Fibroblast of upper back skin (primary cell): ENCODE measurements at places on chromosomes 7 and 10.

DNA sequence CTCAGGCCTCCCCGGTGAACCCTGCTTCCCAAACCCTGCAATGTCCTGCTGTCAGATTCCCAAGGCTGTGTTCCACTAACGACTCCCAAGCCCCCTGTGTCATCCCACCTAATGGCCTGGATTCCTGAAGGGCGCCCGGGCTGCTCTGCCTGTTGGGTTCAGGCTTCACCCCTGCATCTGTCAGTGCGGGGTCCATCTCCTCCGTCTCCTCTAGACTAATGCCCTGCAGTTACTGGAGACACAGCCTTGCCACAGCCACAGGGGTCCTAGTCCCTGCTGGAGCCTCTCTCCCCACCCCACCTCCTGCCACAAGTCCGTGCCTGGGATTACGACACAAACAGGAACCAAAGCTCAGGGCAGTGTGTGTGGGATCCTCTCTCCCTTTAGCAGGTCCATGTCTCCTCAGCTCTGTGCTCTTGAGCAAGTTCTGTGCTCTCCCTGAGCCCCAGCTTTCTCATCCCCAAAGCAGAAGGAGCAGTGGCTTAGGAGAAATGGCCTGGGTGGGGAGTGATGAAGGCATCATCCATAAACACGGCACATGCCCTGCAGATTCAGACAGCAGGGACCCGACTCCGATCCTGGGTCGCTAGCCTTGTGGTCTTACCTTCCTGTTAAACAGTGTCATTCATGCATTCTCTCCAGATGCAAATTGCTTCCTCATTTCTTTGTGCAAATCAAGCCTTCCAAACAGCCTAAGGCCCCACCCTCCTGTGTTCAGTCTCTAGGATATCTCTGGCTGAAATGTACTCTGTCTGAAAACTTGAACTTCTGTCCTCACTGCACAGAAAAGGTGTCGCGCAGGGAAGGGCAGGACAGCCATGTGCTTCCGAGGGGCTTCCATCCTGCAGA is 8.2 kb upstream of the RBP3 start:
- DNase-seq: no peak

- no peak for DNase-seq
Measured at GRCh38 chr10:80996615-80997193, 459.0 kb downstream of the SH2D4B start.

DNA sequence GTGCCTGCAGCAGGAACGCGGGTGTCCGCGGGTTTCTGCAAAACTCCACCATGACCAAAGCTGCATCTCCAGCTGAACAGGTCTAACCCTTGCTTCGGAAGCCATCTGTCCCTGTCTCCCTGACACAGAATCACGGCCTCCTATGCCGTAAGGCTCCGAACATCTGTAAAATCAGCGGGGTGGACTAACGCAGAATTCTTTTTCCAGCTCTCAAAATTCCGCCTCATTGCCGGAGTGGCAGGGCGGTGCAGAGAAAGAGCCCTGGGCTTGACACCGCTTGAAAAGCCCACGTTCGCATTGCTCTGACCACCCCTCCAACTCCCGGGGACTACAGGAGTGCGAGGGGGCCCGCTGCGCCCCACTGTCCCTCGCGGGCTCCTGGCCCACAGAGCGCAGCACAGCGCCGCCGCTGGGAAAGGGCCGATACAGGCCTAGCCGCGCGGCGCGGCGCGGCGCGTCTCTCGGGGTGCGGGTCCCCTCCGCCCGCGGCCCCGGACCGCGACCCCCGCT is 409 bp downstream of the DNMBP start:
- DNase-seq: peak; percentile 46

DNA sequence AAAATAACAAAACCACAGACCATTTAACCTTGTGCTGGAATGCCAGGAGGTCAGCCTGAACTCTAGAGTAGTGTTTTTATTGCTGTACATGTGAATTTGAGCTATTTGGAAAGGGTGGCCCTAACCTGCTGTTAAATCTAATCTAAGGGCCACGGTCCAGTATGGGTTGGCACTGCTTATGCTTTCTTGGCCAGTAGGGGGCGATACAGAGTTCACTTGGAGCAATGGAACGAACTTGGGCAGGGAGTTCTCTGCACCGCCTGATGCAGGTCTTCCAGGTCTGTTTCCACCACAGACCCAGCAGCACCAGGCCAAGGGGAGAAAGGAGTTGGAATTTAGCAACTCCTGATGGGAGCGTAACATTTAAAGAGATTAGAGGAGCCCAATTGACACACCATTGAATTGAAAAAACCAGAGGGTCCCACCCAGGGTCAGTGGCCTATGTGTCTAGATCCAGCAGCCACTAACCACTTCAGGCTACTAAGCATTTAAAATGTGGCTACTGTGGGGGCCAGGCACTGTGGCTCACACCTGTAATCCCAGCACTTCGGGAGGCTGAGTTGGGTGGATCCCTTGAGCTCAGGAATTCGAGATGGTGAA is 75.7 kb upstream of the EFCAB10 start:
- DNase-seq: no peak

DNA sequence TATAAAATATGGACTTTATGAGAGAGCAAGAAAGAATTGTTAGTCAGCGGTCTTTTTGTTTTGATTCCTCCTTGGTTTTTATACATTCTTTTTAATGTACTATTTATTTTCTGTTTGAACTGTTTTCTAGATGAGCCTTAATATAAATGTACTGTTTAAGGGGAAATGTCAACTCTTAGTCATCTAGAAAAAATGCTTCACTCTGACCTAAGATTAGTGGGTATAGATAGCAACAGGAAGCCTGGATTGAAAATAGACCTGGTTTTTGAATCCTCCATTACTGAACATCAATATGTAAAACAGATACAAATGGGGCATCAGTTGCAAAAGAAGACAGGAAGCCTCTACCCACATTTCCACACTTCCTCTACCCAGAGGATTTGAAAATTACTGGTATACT is 87.8 kb downstream of the CHRM2 start:
- peak; percentile 69 for DNase-seq

DNA sequence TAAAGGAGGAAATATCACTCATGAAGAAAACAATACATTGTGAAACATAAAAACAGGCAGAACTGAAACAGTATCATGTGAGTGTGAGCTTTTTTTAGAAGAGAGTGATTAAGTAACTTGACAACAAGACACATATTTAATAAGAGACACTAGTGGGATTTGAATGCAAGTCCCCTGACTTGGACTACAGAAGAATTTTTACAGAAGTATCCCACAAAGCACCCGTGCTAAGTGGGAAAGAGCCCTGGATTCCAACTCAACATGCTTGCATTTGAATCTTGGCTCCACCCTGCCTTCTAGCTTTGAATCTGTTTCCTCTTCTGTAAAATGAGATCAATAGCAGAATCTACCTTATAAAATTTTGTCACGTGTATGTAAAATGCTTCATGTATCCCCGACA is 166.2 kb downstream of the ZNF365 start:
- DNase-seq: no peak

GRCh38 chr10:80513106-80513505 is 24.6 kb upstream of the SH2D4B start:
- DNase-seq: no peak

DNA sequence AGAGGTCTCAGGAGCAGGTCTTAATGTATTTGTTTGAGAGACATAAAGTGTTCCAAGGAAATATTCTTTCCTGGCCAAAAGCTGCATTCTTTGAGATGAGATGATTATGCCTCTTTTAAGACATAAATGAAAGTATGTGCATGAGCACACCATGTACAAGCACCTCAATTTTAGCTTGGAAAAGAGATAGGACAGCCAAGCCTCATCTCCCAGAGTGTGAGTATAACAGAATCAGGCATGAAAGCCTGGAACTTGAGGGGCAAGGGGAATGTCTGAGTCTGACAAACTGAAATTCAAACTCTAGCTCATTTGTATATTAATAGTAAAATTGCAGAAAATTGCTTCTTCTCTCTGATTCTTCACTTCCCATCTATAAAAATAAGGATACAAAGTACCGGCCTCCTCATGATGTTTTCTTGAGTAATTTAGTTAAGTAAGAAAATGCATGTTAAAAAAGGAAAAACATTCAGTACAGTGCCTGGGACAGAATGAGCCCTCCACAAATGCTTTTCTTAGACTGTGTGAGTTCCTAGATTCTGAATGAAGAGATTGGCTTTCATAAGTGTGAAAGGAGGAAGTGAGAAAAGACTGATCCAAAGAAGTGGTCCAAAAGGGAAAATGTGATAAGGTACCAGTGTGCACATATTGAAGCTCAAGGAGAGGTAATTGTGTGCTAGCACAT is 1260.9 kb upstream of the SORCS1 start:
- DNase-seq: peak; percentile 13

DNA sequence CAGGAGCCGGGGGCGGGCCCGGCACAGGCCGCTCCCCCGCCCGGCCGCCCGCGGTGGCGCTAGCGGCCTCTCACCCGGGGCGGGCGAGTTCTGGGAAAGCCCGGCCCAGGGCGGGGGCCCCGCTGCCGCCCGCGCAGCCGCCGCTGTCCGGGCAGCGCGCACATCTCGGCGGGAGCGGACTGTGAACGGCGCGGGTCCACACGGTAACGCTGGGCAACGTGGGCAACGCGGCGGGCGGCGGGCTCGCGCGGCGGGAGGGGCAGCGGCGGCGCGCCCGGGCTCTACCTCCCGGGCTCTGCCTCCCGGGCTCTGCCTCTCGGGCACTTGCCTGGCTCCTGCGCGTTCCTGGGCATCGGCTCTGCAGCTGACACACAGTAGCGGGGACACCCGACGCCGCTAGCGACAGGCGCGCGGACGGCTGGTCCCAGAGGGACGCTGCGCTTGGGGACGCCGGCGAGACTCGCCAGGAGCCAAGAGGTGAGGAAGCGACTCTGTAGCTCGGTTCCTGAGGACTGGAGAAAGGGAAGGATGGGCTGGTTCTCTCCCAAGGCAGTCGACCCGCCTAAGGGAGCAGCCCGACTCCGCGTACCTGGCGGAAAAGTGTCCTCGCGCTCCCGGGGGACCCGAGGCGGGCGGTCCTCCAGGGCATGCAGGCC is at the start of gene PLCE1:
PLCE1 (plus strand) TSS at position 150 of the 656 bp plus-strand sequence. CDS start 37,116 bp downstream, outside the sequence.
- DNase-seq: peak; percentile 15

GRCh38 chr10:73889014-73889413 is 14.7 kb upstream of the CAMK2G start:
- peak; percentile 74 for DNase-seq

DNA sequence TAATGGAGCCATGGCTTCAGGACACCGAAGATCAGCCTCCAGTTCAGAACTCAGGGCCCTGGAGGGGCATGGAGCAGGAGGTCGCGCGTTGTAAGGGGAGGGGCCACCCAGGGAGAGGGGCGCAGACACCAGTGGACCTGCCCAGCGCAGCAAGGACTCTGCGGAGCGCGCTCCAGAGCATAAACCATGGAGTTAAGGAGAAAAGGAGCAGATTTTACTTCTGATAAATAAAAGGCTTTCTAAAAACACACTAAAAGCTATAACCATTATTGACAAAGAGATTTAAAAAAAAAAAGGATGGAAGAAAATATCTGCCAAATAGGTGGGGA is 10.5 kb downstream of the CALY start:
- no peak for DNase-seq

- no peak for DNase-seq
Measured at GRCh38 chr7:2357165-2357564, 2.5 kb downstream of the EIF3B start.

- no peak for DNase-seq
Measured at GRCh38 chr7:991729-992656, 9.0 kb downstream of the CYP2W1 start.
